ENCODE measurements at places on chromosomes 13 and 19. TPM values are rescaled to one million over a fixed set of nuclear protein-coding genes. Genes with fewer than 3 reads are reported as not detected.

The ZNF665 gene
- 10.0 TPM for polyA plus RNA-seq

The FREM2 gene
- 0.18 TPM for polyA plus RNA-seq

The LILRA1 gene
- polyA plus RNA-seq = 0.63 TPM

The PRSS57 gene
- not detected for polyA plus RNA-seq

The ACTMAP gene
- 5.7 TPM for polyA plus RNA-seq

The IGFL3 gene
- polyA plus RNA-seq = not detected

The ZNF563 gene
- polyA plus RNA-seq = 3.5 TPM

The MEIOSIN gene
- not detected for polyA plus RNA-seq

The TMEM205 gene
- 144 TPM for polyA plus RNA-seq

The FPR3 gene
- polyA plus RNA-seq = 5.8 TPM

The SIGLEC12 gene
- polyA plus RNA-seq = 0.37 TPM

DNA sequence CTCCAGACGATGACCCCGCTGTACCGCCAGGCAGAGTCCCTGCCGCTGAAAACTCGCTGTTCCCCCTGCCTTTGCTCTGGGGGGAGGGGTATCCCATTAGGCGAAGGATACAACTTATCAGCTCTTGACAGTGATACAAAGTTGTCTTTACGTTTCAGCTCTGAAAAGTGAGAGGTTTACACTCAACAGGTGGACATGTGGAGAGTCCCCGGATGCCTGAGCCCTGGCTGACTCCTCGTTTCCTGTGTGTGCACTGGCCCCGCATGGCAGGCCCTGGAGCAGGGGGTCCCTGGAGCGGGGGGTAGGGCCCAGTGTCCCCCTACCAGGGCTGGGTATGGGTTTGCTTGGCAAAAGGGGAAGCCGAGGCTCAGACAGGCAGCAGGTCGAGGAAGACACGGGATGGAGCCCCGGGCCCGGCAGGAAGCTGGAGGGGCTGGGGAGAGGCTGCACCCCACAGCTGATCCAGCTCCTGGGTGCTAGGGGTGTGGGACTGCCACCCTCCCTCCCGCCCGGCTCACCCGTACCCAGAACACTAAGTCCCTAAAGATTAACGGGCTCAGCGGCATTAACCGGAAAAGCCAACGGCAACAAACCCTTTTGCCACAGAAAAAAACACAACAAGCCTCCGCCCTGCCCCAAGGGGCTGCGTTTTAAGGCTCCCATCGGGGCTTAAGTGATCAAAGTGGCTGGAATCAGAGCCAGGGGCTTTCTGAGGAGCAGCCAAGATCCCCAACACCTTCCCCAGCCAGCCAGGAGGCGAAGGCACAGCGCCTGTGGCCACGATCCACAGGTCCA lies 5.6 kb downstream of the TCF3 start:
- no peak for DNase-seq

GRCh38 chr19:3520166-3521103 lies 14.3 kb downstream of the FZR1 start:
- DNase-seq = peak; percentile 47

DNA sequence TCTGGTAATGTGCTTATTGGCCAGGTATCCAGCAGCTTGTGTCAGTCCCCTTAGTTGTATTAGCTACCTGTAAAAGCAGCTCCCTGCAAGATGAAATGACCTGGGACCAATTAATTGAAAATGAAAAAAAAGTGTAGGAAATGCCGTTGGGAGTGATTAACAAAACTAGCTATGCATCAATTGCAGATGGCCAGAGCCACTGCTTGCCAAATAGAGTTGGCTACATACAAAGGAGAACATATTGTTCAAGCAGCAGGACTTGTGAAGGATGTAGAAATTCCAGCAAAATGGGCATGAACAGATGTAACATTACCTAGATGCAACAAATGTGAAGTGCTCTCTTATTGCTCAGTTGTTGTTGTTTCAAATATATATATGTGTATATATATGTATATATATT lies 300.5 kb downstream of the PCDH17 start:
- DNase-seq = no peak

- DNase-seq = no peak
Observed at GRCh38 chr13:19959141-19959830, 759 bp downstream of the ZMYM2 start.

DNA sequence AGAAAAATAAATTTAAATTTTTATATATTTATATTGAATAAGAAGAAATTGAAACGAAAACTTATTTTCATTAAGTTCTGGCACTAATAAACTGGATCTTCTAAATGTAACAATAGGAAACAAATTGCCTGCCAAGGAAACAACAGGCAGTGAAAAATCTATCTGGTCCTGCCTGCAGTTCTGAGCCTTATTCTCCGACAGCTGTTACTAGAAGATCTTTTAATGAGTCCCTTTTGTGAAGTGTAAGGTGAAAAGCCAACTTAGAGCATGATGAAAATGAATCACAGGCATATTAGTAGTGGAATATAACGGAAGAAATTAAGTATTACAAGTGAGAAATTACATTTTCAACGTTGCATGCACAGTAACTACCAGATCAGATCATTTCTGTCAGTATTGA lies 1002.7 kb upstream of the PCDH20 start:
- no peak for DNase-seq

GRCh38 chr19:35310811-35311465 lies 18.0 kb upstream of the CD22 start:
- no peak for DNase-seq

- no peak for DNase-seq
Observed at GRCh38 chr13:49608651-49609331, 19.5 kb upstream of the ARL11 start.

GRCh38 chr19:15234431-15235130 lies 2.3 kb upstream of the EPHX3 start:
- no peak for DNase-seq

DNA sequence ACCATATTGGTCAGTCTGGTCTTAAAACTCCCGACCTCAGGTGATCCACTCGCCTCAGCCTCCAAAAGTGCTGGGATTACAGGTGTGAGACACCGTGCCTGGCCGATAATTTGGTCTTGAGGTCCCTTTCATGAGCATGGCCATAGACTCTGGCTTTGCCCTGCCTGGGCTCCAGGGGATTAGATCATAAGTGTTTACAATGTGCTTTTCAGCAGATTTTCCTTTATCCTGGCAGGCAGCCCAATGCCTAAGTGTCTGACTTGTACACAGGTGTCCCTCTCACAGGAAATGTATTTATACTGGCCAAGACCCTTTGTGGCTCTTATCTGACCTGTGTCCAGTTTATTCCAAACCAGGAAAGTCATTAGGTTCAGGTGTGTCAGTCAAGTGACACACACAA lies 15.9 kb downstream of the BCAM start:
- DNase-seq = no peak

DNA sequence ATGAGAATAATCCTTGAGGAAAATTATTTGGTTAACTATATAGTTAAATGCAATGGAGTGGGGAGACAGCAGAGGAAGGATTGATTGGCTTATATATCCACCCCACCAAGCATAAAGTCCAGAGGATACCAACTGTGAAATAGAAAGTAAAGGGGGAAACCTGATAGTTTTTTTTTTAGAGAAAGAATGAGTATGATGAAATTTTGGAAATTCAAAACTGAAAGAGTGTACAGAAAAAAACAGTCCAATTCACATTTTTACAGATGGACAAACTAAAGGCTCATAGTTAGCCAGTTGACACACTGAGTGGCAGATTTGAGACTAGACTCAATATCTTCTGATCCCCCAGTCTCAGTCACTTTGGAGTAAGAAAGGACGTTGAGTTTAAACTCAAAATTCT lies 51.1 kb downstream of the FNDC3A start:
- DNase-seq = no peak

- no peak for DNase-seq
Observed at GRCh38 chr19:29645491-29645867, 19.8 kb upstream of the PLEKHF1 start.

- DNase-seq = no peak
Observed at GRCh38 chr19:34263745-34264237, 9.4 kb downstream of the GARRE1 start.

GRCh38 chr19:19459707-19460251 lies 54.3 kb downstream of the GATAD2A start:
- DNase-seq = no peak

GRCh38 chr13:99071211-99071610 lies 93.3 kb upstream of the DOCK9 start:
- DNase-seq = no peak

- no peak for DNase-seq
Observed at GRCh38 chr19:42420055-42420544, 7.1 kb downstream of the LIPE start.

GRCh38 chr13:59873856-59874255 lies 289.9 kb downstream of the DIAPH3 start:
- DNase-seq = no peak

DNA sequence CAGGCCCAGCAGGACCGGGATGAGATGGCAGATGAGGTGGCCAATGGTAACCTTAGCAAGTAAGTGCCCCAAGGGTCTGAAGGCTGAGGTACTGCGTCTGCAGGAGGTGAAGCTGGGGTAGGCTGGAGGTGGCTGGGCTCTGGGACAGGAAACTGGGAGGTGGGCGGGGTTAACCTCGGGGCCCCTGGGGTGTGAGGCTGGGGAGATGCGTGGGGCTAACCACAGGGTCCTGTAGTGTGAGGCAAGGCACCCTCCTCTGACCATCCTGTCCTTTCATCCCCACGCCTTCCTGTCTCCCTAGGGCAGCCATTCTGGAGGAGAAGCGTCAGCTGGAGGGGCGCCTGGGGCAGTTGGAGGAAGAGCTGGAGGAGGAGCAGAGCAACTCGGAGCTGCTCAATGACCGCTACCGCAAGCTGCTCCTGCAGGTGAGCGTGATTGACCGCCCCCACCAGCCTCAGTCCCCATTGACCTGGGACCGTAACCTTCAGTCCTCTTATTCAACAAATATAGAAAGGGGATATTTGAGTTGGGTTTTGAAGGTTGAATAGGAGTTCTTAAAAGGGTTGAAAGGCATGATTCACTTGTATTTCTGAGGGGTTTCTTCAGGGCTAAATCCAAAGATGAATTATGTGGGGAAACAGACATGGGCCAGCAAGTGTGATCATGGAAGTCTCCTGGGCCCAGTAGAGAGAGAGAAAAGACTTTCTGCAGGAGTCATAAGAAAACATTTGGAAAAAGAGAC lies 35.7 kb downstream of the KCNC3 start:
- DNase-seq = no peak

GRCh38 chr13:24087605-24088225 lies 72.8 kb upstream of the SPATA13 start:
- no peak for DNase-seq

- DNase-seq = no peak
Observed at GRCh38 chr13:30186634-30187415, 120.5 kb downstream of the KATNAL1 start.

DNA sequence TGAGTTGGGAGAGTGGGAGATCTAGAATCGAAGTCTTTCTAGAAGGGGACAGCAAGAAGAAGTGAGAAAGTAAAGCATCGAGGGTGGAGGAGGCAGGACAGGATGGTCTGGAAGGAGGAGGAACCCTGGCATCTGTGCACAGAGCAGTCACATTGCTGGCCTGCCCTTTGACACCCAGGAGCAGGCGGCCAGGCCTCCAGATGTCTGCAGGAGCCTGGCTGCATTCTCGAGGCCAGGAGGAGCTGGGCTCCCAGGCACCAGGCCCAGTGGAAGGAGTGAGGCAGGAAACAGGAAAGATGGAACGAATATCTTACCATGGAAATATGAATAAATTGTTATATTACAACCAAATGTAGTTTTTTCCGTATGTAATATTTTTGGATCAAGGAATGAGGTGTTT lies 27.7 kb upstream of the ARGLU1 start:
- no peak for DNase-seq
